ENCODE measurements at places on chromosomes 2 and 18.

- DNase-seq, result no peak
Measured at GRCh38 chr2:231260442-231261208, 62.2 kb downstream of the ARMC9 start.

GRCh38 chr2:8244639-8245038 is 437.2 kb upstream of the ID2 start:
- no peak for DNase-seq

GRCh38 chr2:3493615-3494007 is 25.7 kb downstream of the ADI1 start:
- no peak for DNase-seq

- DNase-seq, result no peak
Measured at GRCh38 chr2:136093583-136093982, 24.4 kb downstream of the CXCR4 start.

GRCh38 chr2:11177871-11178690 is 22.8 kb downstream of the SLC66A3 start:
- DNase-seq, result no peak

- DNase-seq, result no peak
Measured at GRCh38 chr2:88061295-88061694, 5.7 kb upstream of the KRCC1 start.

DNA sequence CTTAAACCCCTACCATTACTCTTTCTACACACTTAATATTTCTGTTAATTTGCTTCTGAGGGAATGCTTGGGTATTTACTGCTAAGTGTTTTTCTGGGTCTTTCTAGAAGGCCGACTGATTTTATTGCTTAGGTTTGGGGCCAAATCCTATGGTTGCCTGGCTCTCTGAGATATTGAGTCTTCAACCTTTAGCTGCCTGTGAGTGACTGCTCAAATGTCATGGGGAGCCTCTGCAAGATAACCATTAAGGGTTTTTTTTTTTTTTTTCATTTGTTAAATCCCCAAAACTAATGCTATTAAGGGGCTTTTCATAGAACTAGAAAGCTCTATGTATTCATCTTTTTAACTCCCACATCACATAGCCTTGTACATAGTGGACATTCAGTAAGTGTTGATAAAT is 5.0 kb downstream of the OSBPL6 start:
- no peak for DNase-seq

GRCh38 chr18:44857744-44858491 is 177.2 kb downstream of the SETBP1 start:
- no peak for DNase-seq

- DNase-seq, result no peak
Measured at GRCh38 chr2:151156431-151156830, 105.2 kb downstream of the RBM43 start.

GRCh38 chr2:99072551-99072950 is 69.0 kb upstream of the C2orf15 start:
- DNase-seq, result no peak

Data from stimulated activated CD4-positive, alpha-beta T cell treated with anti-CD3 and anti-CD28 coated beads, Interleukin-2, amount 100 ng/mL, for 48 hours (primary cell).